ENCODE measurements at places on chromosomes 11 and 22.

DNA sequence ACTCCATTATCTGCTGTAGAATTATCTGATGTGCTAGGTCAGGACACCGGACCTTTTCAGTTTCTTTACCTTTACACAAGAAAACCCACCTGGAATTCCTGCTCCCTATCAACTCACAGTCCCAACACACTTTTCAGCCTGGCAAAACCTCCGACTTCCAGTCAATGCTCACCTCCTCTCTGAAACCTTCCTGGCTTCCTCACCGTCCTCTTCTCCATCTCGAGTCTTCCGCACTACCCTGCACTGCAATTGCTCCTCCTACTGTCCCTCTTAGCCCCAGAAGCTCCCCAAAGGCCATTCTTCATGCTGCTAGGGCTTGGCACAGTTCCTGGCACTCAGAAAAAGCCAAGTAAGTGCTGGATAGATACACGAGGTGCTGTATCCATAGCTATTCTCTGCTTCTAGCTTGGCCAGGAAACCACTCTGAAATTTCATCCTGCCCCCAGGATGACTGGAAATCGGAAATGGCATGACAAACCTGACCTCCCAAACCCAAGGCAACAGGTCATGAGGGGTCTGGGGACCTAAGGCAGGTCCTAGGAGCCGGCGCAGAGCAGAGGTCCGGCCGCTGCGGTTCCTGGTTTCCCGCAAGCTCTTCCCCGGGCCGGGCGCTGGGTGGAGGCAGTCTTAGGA is 702 bp downstream of the SYN3 start:
- no peak for DNase-seq

- DNase-seq: peak; percentile 28
These were observed 1.9 kb upstream of the PHF21A start for GRCh38 chr11:46122945-46123715.

GRCh38 chr22:18031695-18032454 is 7.5 kb upstream of the MICAL3 start:
- peak; percentile 83 for DNase-seq

- no peak for DNase-seq
These were observed 123.4 kb downstream of the C11orf58 start for GRCh38 chr11:16861862-16862261.
